RPMI7951 (cell line): ENCODE measurements at places on chromosomes 5 and 9. TPM values are rescaled to one million over a fixed set of nuclear protein-coding genes. Genes with fewer than 3 reads are reported as not detected.

- no peak for DNase-seq
Observed at GRCh38 chr5:135211083-135211790, 177.2 kb upstream of the PITX1 start.

Gene ZNF454
- not detected in 2 replicates for total RNA-seq

- DNase-seq: no peak
Observed at GRCh38 chr5:142283304-142283703, 41.5 kb downstream of the SPRY4 start.

DNA sequence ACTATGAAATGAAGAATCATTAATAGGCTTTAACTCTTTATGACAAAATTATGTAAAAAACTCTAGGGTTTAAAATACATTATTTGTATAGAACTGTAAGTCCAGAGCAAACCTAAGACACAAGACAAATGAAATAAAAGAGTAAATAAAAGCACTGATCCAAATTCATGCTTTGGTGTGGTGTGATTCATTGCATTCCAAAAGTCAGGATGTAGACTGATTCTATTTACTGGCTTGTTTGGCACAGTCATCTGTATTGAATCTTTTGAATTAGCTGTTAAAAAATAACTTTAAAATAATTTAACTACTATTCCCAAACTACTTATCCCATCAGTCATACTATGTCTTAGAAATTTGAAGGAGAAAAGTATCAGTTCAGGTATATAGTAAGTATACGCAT is 31.1 kb downstream of the IL4 start:
- no peak for DNase-seq

DNA sequence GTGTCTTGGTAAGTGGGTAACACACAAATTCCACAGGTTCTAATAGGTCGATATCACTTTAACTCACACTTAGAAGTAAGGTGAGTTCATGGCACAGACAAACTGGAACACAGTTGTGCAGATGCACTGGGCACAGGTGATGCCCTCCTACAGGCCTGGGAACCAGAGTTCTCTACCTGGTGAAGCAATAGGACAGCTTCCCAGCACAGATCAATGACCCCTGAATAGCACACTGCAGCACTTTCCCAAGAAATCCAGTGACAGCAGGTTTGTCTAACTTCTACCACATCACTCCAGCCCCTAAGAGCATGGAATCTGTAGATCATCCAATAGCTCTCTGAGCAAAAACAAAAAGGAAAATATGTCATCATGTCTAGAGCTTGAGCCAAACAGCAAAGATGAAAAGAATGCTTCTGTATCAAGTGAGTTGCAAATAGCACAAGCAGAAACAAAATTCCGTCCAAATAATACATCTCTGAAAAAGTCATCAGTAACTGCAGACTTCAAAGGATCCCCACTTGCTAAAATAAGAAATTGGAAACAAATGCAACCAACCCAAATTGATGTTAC is 33.5 kb downstream of the MOCS2 start:
- no peak for DNase-seq

DNA sequence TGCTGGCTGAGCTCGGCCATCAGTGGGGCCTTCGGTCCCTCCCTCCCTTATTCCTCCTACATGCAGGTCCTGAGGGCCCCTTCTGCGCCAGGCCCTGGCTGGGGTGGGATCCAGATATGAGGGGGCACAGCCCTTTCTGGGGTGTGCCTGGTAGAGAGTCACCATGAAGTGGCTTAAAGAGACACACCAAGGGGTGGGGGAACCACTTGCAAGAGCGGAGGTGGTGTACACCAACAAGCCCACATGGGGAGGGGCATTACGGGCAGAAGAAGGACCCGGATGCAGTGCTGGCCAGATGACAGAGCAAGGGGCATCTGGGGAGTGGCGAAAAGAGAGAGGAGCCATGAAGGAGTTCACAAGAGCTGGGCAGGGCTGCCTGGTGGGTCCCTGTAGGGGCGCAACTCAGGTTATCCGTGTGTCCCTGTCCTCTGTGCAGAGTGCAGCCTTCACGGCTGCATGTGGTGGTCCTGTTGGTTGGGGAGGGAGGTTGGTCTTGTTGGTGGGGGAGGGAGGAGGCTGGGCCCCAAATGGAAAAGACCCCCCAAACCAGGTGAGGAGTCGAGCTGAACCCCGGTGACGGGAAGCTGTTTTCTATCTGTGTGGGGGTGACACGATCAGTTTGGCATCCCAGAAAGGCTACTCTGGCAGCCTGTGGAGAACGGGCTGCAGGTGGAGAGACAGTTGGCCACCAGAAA is 158.1 kb downstream of the DAB2IP start:
- no peak for DNase-seq

Gene JAKMIP2
- total RNA-seq: under 0.01 TPM in 1 of 2 replicates, not detected in the other

- DNase-seq: no peak
Observed at GRCh38 chr5:155460501-155460931, 447.0 kb downstream of the KIF4B start.

Gene UTP15
- 14.7 and 19.0 TPM in 2 replicates for total RNA-seq

GRCh38 chr9:91577633-91578061 is 154.0 kb upstream of the NFIL3 start:
- no peak for DNase-seq

Gene PCDHA7
- total RNA-seq: 0.88 and 1.1 TPM in 2 replicates

DNA sequence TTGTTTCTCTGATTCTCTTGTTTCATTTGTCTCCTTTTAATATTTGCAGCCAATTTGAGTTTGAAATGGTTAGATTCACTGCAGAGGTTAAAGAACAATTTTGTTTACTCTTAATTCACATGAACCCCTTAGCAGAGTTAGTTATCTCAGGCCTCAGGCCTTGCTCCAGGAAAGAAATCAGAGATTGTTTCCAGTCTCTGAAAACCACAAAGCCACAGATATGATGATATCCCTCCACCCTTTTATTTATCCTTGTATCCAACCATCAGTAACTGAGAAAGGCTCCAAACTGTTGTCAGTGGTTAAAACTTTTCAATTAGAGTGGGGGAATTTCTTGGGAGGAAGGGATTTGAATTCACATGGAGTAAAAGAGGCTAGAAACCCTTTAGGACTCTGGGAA is 406.0 kb upstream of the DMAC1 start:
- no peak for DNase-seq

- DNase-seq: no peak
Observed at GRCh38 chr9:113530022-113530635, 66.6 kb downstream of the RGS3 start.

Gene CXCL14
- not detected in 2 replicates for total RNA-seq

- no peak for DNase-seq
Observed at GRCh38 chr5:9790276-9790675, 160.1 kb upstream of the TAS2R1 start.

Gene SLCO4C1
- under 0.01 TPM in 2 replicates for total RNA-seq

DNA sequence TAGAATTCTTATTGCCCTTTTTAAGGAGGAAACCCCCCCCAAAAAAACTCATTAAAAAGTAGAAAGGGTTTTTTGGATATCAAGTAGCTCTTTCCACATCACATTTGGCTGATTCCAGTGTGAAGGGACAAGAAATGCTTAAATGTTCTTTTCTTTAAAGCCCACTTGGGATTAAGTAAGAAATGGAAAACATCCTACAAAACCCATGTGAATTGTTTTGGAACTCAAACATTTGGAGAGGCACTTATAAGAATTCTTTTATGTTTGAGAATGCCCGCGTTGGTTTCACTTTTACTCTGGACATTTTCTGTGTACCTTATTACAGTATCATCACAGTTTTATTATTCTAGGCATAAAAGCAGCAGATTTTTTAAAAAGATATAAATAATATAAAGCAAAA is 301.1 kb upstream of the ACTBL2 start:
- no peak for DNase-seq

Gene ARL15
- 9.7 and 11.3 TPM in 2 replicates for total RNA-seq

Gene MSX2
- 3.8 and 5.8 TPM in 2 replicates for total RNA-seq

Gene MORN5
- total RNA-seq: not detected in 2 replicates
